ENCODE measurements at places on chromosomes 16 and 17.

GRCh38 chr16:51984395-51984794 is 562.5 kb downstream of the TOX3 start:
- no peak for DNase-seq

- no peak for DNase-seq
Observed at GRCh38 chr17:9895923-9896322, 9.1 kb downstream of the RCVRN start.

DNA sequence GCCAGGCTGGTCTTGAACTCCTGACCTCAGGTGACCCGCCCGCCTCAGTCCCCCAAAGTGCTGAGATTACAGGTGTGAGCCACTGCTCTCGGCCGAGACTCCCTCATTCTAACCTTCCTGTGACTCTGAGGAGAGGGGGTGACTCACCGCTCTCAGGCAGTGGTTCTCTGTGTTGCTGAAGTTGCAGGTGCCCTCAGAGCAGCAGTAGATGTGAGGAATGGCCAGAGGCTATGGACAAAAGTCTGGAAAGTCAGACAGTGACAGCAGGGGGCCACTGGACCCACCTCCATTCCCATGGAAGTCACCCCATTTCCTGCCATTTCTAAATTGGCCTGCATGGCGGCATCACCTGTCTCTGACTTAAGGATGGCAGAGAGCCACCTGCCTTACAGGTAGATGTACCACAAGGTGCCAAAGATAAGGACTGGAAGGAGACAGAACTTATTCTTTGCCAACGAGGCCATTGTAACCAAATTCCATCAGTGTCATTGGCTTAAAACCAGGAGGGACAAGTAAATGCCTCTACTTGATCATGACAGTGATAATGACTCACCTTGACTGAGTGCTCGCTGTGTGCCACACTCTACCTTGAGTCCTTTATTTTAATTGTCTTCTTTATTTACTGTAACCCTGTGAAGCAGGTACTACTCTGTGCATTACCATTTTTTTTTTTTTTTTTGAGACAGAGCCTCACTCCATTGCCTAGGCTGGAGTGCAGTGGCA is 15.3 kb upstream of the CNOT1 start:
- peak; percentile 25 for DNase-seq

- DNase-seq: no peak
Observed at GRCh38 chr17:3956983-3957382, 7.3 kb downstream of the ATP2A3 start.

DNA sequence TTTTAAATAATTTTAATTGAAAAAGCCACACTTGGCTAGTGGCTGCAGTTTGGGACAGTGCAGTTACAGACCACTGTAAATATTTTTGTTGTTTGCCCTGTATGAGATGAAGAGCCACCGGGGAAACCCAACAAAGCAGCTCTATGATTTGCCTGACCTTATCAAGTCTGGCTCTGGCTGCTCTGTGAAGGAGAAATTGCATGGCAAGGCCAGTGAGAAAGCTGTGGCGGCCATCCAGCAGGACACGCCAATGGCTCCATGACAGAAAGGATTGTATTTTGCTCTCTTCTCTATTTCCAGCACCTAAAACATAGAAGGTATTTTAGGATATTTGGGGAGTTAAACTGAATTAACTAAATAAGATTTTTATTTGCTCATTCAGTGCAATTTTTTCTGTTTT is 330.0 kb upstream of the DYNLRB2 start:
- DNase-seq: no peak

DNA sequence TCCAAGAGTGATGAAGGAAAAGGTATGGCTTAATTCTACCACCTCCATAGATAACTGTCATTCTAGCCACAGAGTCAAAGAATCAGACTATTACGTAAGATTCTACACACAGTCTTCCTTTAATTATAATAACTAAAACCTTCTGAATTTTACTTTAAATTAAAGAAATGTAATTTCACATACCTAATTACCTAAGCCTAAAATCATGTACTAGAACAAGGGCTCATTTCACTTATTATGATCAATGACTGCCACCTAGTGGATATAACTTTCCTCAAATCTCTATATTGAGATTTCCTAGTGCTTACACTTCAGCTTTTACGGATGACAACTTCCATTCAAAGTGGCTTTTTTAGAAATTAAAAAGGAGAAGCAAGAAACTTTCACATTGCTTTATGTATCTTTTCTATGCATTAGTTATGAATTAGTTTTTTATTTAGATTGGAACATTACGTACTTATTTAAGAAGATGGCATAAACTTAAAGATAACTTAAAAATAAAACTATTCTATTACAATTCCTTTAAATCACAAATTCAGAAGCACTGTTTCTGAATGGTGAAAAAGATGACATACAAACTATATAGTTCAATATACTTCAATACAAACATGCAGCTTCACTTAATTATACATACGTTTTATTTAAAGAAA is 18.2 kb upstream of the ABCA10 start:
- DNase-seq: peak; percentile 54
